Choroid plexus epithelial cell (primary cell): ENCODE measurements at places on chromosomes 4 and X.

- DNase-seq, result peak; percentile 41
These were observed at the start of gene PRKX for GRCh38 chrX:3713225-3713936. PRKX (minus strand) TSS chrX:3713649; CDS start chrX:3713253, 396 bp downstream.

- no peak for DNase-seq
These were observed 55.5 kb downstream of the GSPT2 start for GRCh38 chrX:51798701-51799100.

GRCh38 chrX:45712067-45712466 is 511.4 kb upstream of the DIPK2B start:
- peak; percentile 29 for DNase-seq

- no peak for DNase-seq
These were observed 7.5 kb downstream of the P2RY4 start for GRCh38 chrX:70252491-70252890.

DNA sequence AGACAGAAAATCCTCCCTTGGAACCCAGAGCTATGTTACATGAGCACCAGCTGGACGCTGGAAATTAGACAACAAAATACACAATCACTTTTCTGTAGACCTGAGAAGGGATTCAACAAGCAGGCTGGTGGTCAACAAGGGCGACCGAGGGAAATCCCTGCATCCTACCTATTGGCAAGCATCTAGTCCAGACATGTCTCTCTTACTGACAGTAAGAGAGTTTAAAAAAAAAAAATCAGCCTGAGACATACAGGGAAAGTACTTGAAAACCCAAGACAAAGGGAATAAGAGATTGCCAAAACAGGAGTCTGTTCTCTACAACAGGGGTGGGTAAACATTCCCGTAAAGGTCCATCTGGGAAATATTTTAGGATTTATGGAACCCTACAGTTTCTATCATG is 108.0 kb downstream of the KDR start:
- no peak for DNase-seq

DNA sequence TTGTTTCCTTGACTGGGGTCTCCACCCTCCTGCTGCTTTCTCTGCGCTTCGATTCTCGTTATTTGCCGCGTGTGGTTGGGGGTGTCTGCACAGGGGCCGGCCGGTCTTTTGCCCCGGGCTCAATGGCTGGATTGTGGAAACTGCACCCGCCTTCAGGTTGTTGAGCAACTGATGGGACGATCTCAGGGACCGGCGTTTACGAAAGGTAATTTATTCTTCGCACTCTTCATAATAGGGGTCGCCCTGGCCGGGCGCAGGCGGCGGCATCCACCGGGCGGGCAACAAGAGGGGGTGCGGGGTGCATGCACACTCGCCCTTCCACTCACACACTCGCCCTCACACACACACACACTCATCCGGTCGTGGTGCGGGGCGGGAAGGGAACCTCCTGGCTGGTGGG is 1.4 kb downstream of the ADGRL3 start:
- peak; percentile 19 for DNase-seq
